ENCODE measurements at places on chromosomes 12 and 14.

GRCh38 chr12:24359418-24359817 is 409.9 kb upstream of the SOX5 start:
- no peak for DNase-seq

DNA sequence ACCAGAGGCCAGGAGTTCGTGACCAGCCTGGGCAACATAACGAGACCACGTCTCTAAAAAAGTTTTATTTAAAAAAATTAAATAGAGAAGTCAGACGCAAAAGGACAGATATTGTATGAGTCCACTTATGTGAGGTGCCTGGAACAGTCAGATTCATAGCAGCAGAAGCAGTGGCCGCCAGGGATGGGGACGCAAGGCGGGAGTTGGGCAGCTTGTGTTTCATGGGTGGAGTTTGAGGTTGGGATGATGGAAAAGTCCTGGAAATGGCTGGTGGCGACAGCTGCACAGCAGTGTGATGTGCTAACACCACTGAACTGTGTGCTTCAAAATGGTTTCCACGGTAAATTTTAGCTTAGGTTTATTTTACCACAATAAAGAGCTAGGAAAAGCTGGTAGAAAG is 57.6 kb upstream of the DDX11 start:
- DNase-seq, result no peak

DNA sequence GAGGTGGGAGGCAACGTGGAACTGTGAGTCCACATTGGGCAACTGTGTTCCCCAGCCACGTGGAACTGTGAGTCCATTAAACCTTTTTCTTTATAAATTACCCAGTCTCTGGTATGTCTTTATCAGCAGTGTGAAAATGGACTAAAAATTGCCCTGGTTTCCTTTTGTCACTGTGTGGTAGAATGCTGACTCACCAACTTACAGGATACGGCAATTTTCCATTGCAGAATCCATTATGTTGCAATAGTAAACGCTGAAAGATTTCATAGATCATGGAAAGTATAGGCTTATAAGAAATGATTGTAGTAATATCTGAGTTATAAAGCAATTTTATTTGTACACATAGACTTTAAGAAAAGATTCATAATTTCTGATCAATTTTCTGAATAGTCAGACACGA is 93.0 kb downstream of the GTF2A1 start:
- no peak for DNase-seq

GRCh38 chr12:124125203-124125871 is 152.3 kb downstream of the ZNF664 start:
- no peak for DNase-seq

DNA sequence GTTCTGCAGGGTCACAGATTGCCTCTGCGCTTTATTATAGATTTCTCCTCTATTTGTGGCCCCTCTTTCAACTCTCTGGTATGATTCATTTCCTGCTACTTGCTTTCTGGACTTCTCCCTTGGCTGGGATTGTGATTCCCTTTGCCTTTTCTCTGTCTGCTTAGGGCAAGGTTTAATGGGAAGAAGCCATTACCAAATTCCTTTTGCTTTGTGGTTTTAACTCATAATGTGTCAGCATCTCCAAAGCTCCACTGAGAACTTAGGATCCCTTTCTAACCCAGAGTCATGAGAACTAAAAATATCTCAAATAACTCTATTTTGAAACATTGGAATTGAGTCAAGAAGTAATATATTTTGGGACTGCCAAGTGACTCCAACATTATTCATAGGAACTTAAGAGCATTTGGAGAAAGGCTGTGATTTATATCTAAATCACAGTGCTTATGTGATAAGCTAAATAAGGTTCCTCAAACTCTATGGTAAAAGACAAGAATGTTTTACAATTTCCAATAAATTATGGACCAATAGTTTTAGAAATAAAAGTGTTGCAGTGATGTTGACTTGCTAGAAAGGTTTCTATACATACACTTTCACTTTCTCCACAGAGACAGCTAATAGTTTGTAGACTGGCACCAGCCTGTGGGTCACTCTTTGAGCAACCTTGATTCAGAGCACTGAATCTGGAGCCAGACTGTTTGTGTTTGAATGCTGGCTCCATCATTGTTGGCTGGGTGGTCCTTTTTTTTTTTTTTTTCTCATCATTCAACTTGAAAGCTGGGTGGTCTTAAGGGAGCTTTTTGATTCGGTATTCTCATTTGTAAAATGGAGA is 93.9 kb downstream of the DACT1 start:
- no peak for DNase-seq

DNA sequence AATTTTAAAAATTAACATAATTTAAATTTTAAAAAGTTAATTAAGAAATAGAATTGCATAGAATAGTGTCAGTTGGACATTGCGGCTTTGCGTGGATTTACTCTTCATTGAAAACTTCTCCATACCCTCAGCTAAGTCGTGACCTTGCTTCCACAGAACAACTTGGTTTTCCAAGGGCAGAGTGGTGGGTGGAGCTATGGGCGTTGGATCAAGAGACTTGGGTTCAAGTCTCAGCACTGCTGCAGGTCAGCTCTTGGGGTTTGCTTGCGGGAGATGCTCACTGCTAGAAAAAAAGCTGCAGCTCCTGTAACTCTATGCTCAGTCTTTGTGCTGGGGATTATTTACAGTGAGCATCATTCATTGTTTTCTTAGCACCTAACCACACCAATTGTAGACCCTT is 133.7 kb downstream of the PRIMA1 start:
- no peak for DNase-seq

GRCh38 chr12:25156061-25156460 is 38.9 kb downstream of the DNAI7 start:
- no peak for DNase-seq

DNA sequence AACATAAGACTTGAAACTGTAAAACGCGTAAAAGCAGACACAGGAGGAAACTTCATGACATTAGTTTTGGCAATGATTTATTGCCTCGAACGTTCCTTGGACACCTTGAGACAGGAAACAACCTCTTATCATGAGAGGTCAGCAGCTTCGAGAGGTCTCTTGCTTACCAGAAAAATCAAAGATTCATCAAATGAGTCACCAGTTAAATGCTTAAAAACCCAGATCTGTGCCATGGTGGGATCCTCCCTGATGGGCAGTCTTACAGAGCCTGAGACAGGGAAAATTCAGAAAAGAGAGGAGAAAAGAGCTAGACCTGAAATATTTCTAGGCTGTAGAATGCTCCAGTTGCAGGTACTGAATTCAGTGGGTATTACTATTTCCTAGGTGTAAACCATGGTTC is 1093.9 kb downstream of the AACS start:
- DNase-seq, result no peak

GRCh38 chr12:31736472-31736871 is 7.7 kb upstream of the AMN1 start:
- peak; percentile 59 for DNase-seq

DNA sequence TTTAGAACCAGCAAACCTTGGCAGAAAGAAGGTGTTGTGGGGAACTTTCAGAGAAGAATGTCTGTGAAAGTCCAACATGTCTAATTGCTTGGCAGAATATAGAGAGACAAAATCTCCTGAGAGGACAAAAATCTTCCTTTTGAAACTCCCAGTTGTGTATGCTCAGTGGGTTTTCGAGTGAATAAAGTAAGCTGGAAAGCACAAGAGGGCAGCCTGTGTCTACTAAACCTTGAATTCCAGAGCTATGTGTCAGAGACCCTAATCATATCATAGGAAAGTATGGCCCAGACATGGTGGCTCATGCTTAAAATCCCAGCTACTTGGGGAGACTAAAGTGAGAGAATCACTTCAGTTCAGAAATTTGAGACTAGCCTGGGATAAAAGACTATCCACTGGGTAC is 661.2 kb downstream of the SLC16A7 start:
- DNase-seq, result no peak

DNA sequence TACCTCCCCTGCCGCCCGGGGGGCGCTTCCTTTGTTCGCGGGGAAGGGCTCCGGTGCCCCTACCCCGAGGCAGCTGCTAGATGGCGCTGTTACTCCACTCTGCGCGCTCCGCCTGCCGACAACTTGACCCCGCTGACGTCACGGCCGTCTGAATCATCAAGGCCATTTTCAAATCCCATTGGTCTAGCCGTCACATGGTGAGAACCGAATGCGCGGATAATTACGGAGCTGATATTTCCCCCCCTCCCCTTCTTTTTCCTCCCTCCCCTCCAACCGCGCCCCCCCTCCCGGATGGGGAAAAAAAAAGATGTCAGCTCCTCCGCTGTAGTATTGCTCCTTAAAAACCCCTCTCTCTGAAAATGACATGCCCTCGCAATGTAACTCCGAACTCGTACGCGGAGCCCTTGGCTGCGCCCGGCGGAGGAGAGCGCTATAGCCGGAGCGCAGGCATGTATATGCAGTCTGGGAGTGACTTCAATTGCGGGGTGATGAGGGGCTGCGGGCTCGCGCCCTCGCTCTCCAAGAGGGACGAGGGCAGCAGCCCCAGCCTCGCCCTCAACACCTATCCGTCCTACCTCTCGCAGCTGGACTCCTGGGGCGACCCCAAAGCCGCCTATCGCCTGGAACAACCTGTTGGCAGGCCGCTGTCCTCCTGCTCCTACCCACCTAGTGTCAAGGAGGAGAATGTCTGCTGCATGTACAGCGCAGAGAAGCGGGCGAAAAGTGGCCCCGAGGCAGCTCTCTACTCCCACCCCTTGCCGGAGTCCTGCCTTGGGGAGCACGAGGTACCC is at the start of gene HOXC10:
HOXC10 (plus strand) TSS at position 246 of the 791 bp plus-strand sequence; CDS start at position 360, 114 bp downstream.
- DNase-seq, result peak; percentile 82

DNA sequence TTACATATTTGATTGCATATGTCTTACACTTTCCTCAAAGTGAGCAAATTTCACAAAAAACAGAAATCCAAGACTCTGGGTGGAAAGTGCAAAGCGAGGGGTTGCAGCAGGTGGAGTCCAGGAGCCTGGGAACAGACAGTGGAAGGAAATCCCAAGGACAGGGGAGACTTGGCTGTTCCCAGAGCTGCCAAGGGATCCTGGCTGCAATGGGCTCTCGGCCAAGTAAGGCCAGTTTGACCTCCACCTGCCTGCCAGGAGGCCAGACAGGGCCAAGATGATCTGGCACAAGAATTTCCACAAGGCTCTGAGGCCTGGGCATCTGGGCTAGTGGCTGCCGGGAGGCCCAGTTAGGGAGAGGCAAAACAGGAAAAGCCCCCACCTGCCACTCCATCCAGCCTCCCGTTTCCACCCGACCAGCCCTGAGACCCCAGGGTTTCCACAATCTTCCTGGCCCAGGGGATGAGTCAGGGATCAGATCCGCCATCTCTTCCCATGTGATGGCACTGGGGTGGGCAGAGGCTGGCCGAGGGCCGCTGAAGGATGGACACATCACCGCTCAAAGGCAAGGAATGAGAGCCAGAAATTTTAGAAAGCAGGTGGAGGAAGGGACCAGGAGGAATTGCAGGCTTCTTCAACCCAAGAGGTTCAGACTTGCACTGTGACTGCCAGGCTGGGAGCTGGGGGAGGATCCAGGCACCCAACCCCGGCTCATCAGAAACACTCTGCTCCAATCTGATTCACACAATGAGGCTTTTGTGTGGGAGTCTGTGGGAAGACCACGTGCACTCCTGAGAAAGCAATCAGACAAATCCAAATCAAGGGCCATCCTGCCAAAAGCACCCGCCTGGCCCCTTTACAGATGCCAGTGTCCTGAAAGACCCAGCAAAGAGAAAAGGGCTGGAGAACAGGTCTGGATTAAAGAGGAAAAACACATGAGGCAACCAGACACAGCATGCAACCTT is 16.3 kb downstream of the SCARB1 start:
- no peak for DNase-seq

DNA sequence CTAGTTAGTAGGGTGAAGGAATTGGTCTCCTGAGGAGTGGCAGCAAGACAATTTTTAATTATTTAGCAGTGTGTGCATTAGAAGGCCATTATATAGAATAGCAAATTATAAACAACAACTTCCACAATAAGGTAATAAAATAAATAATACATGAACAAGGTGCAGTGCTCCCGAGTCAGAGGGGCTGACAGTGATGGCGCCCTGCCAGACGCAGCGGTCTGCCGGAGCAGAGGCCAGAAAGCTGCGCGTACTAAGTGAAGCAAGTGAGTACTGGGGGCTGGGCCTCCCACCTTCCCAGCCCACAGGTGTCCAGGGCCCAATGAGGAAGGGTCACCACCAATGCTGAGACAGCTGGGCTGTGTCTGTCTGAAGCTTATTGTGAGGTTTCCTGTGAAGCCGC is 72.0 kb upstream of the VRK1 start:
- no peak for DNase-seq

DNA sequence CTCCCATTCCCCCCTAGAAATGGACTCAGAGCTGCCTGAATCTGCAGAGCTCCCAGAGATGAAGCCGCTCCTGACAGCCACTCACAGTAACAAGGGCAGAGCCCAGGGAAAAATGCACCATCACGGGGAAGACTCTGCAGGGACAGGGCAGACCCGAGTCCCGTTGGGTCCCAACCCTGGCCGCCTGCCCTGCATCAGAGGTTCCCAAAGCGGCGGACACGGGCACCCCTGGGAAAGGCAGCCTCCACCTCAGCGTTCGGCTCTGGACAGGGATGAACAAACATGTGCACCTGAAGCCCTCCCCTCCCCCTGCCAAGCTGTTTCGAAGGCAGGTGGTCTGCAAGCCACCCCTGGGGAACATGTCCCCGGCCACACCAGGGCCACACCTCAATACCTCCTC is 320.4 kb downstream of the ADGRD1 start:
- DNase-seq, result no peak

All from activated CD8-positive, alpha-beta memory T cell treated with anti-CD3 and anti-CD28 coated beads, Interleukin-2, amount 50 U/mL, for 4 hours (primary cell).